ENCODE measurements at places on chromosomes 7 and 10. TPM values are rescaled to one million over a fixed set of nuclear protein-coding genes. Genes with fewer than 3 reads are reported as not detected.

- DNase-seq: no peak
These were observed 107.7 kb upstream of the RET start for GRCh38 chr10:42969147-42969546.

DNA sequence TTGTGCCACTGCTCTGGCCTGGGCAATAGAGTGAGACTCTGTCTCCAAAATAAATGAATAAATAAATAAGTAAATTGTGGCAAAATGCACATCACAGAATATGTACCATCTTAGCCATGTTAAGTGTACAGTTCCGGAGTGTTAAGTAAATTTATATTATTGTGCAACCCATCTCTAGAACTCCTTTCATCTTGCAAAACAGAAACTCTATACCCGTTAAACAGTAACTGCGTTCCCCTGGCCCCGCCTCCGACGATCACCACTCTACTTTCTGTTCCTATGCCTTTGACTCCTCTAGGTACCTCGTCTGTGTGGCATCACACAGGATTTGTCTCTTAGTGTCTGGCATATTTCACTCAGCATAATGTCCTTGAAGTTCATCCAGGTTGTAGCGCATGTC lies 356.4 kb upstream of the FOXK1 start:
- DNase-seq: no peak

BMI1 gene
- total RNA-seq: 26.6 TPM

OIT3 gene
- 0.12 TPM for total RNA-seq

DNA sequence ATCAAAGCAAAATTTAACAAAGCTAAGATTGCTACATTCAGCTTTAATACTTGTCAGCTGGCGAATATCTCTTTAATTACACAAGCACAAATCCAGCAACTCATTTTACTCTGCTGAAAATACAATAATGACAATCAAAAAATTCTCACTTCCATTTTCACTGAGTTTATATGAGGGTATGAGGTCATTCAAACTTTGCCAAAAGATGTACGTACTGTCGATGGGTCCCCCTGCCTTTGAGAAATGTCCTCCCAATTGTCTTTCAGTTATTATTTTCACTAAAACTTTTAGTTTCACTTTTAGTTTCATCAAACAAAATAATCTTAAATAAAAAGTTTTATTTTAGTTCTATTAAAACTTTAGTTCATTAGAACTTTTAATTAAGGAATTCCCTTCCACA lies 159.5 kb upstream of the WDR11 start:
- DNase-seq: no peak

DNA sequence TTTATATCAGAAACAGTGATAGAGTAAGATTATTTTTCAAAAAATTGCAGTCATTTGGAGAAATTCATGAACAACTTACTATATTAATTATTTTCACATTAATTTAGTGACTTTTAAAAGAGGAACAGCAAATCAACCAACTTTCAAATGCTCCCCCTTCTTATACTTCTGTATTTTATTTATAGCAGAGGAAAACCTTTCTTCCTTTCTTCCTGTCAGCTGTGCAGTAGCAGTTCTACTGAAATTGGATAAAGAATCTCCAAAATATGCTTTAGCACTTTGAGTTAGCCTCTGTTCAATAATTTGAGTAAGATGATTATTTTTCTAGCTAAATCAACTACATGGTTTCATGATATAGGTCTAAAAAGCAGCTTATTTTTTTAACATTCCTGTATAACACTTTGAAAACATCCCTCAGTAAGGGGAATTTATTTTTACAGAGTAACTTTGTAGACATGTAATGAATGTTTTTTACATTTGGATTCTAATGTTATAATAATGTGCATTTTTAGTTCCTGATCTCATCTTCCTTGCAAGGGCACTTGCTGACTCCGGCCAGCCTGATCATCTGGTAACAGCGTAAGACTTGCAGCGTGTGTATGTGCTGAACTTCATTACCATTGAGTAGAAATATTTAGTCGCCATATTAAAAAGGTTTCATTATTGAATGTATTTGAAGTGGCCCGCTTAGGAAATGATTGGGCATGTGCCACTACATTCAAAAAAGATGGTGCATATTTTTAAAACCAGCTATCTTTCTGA lies 158.3 kb upstream of the HDAC9 start:
- no peak for DNase-seq

- DNase-seq: peak; percentile 52
These were observed 472 bp downstream of the SFRP4 start for GRCh38 chr7:37916017-37916672.

SAP25 gene
- total RNA-seq: 2.8 TPM

GRCh38 chr7:126635545-126635944 lies 617.2 kb downstream of the GRM8 start:
- no peak for DNase-seq

DNA sequence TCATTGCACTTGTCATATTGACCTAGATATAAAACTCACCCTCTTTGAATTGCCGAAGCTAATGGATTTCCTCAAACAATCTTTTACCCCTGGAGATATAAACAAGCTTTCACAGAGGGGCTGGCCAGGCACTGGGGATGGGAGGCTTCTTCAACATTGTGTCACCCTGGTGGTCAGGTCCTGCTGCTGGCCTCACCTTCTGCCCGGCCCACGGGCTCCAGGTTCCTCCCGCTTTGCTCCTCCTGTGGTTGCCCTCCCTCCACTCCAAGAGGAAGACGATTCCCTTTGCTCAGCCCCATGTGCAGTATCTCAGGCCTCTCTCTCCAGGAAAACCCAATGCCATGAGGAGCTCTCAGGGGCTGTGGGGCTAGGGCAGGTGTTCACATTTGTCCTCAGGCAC lies 118.1 kb upstream of the ADCY1 start:
- DNase-seq: no peak

AOAH gene
- 28.8 TPM for total RNA-seq

GRCh38 chr7:43014406-43014805 lies 82.2 kb downstream of the MRPL32 start:
- DNase-seq: no peak

DNA sequence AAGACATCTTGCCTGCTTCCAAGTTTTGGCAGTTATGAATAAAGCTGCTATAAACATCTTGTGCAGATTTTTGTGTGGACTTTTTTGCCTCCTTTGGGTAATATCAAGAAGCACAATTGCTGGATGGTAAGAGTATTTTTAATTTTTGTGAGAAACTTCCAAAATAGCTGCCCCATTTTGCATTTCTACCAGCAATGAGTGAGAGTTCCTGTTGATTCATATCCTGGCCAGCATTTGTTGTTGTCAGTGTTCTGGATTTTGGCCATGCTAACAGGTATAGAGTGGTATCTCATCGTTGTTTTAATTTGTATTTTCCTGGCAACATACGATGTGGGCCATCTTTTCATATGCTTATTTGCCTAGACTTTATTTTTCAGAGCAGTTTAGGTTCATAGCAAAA lies 53.9 kb downstream of the BTAF1 start:
- DNase-seq: no peak

ZFAND2A gene
- total RNA-seq: 39.3 TPM

DNA sequence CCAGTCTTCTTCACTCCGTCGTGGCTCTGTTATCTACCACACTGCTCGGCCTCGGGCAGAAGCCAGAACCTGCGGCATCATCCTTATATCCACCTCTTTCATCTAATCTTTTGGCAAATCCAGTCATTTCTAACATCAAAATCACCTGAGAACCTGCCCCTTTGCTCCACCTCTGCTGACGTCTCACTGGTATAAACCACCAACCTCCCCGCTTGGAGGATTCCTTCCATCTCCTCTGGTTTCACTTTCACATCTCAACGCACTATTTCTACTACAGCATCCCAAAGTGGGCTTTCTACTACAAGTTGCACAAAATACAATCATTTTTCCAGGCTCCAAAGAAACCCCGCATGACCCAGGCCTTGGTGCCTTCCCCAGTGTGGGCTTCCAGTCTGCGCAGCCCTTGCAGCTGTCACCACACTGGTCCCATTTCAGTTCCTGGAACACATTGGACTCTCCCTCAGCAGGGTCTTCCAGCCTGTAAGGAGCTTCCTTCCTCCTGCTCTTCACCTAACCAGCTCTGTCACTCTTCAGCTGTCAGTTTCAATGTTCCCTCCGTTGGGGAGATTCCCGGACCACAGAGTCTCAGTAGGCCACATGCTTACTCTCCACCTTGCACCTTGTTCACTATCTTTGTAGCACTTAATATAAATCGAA lies 85.0 kb downstream of the PRKCQ start:
- DNase-seq: no peak

DNA sequence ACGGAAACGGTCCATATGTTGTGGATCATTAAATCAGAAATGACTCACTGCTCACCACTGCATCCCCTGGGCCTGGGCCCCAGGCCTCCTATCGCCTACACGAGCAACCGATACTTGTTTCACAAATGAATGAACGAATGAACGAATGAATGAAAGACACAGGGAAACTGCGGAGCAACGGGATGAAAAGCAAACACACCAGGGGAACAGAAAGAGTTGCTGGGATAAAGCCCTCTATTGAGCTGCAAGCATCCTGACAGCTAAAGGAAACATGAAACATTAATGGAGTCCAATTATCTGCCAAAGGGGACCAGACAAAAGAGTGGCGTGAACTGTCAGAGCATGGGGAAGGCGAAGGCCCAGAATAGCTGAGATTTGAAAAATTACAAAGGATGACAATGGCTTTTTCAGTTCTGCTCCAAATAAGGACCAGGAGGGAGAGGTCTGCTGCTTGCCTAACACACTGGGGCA lies 92.1 kb downstream of the GRB10 start:
- no peak for DNase-seq

- no peak for DNase-seq
These were observed 12.3 kb downstream of the NOD1 start for GRCh38 chr7:30466266-30466665.

CHRM2 gene
- 1.4 TPM for total RNA-seq

MALRD1 gene
- total RNA-seq: 0.90 TPM

NPY4R gene
- 18.9 TPM for total RNA-seq

OPN1SW gene
- total RNA-seq: not detected

MLLT10 gene
- 35.8 TPM for total RNA-seq

GRCh38 chr7:139776486-139777132 lies 1.2 kb downstream of the HIPK2 start:
- DNase-seq: no peak

DNA sequence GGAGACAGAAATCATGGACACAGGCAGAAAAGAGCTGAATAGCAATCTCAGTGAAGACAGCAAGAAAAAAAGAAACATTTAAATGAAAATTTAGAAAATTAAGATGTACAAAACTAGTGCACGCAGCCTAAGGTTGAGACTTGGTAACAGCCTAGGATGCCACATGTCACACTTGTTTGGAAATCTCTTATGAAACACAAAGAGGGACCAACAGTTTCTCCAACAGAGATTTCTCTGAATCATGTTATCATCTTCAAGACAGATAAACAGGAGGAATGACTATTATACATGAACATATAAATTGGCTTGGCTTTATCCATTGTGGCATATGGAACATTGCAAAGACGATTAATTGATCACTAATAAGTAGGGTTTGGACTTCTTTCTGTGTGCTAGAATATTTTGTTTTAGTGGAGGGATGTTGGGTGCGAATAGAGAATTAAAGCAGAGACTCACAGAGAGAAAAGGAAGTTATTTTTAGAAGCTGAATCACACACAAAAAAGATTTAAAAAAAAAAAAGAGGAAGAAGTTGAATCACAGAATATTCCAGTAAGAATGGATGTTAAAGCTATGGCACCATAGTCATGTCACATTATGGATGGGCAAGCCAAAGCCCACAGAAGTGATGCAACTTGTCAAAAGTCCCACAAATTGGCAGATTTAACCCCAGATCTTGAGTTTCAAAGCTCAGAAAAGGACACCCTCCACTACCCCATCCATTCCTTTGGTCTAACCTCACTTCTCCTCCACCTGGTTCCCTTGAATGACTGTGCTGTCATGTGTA lies 91.6 kb downstream of the MYOF start:
- DNase-seq: no peak

GLI3 gene
- total RNA-seq: 8.8 TPM

EPHA1 gene
- 9.1 TPM for total RNA-seq

- no peak for DNase-seq
These were observed 111.9 kb downstream of the ATXN7L1 start for GRCh38 chr7:105764506-105764905.

ZEB1 gene
- total RNA-seq: 28.1 TPM

GRCh38 chr7:109479388-109479787 lies 909.7 kb downstream of the DNAJB9 start:
- no peak for DNase-seq

HECTD2 gene
- 5.5 TPM for total RNA-seq

PON1 gene
- total RNA-seq: not detected

OR2A7 gene
- 46.2 TPM for total RNA-seq

GRCh38 chr10:123501148-123501547 lies 165.0 kb upstream of the GPR26 start:
- no peak for DNase-seq

DNA sequence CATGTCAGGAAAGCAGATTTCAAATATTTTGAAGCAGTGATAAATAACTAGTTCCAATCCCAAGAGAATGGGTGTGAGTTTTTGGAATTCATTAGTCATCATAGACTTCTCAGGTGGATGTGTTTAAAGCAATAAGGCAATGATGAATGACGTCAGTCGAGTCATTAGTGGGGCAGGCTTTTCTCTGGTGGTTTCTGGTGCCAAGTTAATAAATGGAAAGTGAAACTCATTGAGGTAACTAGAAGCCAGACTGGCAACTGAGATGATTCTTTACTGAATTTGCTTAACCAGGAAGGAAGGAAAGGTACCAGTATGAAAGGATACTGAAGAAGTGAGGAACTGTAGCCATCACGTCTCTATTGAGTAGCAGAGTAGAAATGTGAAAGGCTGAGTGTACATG lies 311.0 kb downstream of the GPAM start:
- DNase-seq: no peak

CFTR gene
- 94.9 TPM for total RNA-seq

COL26A1 gene
- total RNA-seq: not detected

- no peak for DNase-seq
These were observed 151.2 kb upstream of the TNRC18 start for GRCh38 chr7:5574770-5575269.

DNA sequence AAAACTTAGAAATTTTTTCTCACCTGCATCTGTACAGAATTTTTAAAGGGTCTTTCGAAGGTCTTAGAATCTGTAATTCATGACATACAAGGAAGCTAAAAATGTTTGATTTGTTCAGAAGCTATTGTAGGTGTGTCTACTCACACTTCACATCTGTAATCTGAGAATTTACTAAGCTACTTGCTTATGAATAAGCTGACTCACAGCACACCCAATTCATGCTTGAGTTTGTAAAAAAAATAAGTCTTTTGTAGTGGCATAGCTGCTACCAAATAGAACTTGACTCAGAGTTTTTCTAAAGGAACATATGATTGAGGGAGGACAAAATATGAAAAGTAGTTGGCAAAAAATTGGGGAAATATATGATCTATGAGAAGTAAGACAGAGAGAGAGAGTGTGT lies 12.7 kb upstream of the AGR2 start:
- DNase-seq: no peak

- DNase-seq: no peak
These were observed 1.5 kb downstream of the MLLT10 start for GRCh38 chr10:21535494-21535965.

Data from mucosa of descending colon (tissue), 3 donors.